GM10248 (cell line): ENCODE measurements at places on chromosomes 1 and 21.

GRCh38 chr1:113488576-113489177 lies 98.4 kb downstream of the MAGI3 start:
- no peak for DNase-seq

GRCh38 chr1:167666416-167666815 lies 36.4 kb downstream of the RCSD1 start:
- DNase-seq, result no peak

DNA sequence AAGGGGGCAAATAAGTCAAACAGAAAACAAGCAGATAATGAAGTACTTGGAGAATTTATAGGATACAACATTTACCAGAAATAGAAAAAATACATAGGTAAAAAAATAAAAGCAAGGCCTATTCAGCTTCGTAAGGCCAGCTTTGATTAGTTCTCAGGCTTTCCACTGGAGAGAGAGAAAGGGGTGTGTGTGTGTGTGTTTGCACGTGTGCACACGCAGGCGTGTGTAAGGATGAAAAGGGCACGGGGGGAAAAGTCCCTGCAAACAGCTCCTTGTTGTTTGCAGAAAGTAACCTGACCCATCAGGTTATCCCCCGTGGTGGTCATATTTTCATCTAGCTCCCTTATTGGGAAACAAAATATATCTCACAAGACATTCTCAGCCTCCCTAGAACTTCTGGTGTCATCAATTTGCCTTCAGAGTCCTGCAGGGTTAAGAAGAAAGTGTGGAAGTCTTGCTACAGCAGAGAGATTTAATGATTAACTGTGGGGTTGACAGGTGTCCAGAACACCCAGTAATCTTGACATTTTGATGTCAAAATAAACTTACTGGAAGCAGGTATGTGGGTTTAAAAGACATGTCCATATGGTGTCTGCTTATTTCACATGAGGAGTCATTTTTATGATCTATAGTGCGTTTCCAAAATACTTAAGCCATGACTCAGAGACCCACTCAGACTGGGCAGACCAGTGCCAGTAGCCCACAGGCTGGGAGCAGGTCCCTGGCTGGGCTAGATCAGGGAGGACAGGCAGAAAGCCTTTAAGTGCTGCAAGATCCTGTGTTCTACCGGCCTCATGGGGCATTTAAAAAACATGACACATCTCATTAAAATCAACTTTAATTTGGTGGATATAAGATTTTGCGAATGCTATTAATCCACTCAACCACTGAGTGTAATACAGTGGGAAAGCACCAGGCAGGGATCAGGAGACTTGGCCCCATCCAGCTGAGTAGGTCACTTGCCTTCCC lies 487.6 kb upstream of the CAMK1G start:
- no peak for DNase-seq

GRCh38 chr1:213821175-213821942 lies 166.4 kb upstream of the PROX1 start:
- no peak for DNase-seq

- no peak for DNase-seq
Observed at GRCh38 chr1:28156821-28157220, 19.7 kb downstream of the PTAFR start.
